Fibroblast of skin of back (primary cell): ENCODE measurements at places on chromosomes 2 and 18.

DNA sequence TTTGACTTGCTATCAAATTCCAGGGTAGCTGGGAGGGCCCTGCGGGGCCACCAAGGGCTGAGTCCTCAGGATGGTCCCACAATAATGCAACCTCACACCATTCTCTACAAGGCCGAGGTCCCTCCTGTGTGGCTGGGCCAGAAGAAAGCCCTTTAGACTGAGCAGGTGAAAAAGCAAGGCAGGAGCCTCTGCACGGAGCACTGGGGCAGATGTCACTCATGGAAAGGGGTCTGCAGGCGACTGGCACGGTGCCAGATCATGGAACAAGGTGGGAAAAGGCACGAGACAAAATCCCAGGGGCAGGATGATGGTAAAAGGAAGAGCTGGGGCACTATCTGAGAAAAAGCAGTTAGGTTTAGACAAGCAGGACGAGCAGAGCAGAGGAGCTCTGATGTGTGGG, 16.1 kb downstream of the HJURP start:
- no peak for DNase-seq

- DNase-seq = no peak
Observed at GRCh38 chr2:239781454-239781853, 243.7 kb downstream of the NDUFA10 start.

DNA sequence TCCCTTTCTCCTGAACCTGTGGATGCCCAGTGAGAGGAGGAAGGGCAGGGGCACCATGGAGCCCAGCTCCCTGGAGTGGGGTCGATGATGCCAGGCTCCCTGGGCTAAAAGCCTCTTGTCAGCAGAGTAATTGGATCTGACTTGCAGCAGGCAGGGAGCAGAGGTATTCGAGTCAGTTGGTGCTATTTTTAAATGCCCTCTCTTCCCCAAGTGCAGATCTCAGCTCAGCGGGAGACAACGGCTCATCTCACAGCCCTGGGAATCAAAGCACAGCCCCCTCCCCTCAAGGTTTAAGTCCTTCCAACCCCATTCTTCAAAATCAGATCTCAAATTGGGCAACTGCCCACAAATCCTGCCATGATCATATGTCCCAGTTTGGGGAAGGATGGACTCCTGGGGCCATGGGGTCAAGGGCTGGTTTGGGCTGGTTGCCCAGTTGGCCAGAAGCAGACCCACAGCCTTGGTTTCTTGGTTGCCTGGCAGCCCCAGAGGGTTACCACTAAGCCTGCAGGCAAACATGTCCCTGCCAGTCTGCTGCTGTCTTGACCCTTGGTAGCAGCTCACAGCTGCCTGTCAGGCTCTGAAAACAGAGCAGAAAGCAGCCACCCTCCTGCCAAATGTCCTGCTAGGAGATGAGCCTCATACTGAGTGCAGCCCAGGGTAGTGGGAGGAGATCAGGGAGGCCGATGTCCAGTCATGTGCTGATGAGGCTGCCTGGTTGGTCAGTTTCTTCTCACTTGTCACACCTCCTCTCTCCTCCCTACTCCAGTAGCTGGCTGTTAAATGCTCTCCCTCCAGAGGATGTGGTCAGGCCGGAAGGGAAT, 244.9 kb downstream of the LOXHD1 start:
- DNase-seq = peak; percentile 49

GRCh38 chr2:172943539-172943938, 132.1 kb upstream of the MAP3K20 start:
- no peak for DNase-seq

DNA sequence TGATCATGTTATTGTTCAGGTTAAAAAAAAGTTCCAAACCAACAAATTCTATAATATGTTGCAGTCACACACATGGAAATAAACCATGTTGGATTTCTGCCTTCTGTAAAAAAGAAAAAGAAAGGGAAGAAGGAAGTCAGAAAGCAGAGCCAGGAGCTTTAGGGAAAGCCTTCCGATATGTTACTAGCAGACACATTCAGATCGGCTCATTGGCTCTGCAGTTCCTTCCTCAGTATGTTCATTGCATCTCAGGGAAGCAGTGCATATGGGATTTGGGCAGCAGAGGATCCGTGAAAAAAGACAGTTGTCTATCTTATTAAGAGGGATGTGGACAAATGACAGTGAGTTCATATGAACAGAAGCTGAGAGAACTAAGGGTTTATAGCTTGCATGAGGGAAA, 68.1 kb downstream of the KIF5C start:
- DNase-seq = no peak

GRCh38 chr2:235950473-235950809, 217.7 kb downstream of the GBX2 start:
- DNase-seq = no peak

DNA sequence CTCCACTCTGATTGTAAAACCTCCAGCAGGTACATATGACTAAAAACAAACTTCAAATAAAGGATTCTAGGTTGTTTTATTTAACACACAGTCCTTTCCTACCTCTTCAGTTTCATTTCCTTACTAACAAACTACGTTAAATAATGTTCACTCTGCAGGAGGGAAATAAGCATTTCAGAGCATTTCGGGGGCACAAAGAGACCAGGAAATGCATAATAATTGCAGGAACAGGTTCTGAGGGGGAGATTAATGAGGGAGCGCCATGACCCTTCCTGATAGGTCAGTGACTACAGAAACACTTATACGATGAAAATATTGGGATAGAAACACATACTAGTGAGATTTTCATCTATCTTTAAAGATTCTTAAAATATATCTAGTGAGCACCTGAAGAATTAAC, 416.6 kb downstream of the NRXN1 start:
- no peak for DNase-seq

DNA sequence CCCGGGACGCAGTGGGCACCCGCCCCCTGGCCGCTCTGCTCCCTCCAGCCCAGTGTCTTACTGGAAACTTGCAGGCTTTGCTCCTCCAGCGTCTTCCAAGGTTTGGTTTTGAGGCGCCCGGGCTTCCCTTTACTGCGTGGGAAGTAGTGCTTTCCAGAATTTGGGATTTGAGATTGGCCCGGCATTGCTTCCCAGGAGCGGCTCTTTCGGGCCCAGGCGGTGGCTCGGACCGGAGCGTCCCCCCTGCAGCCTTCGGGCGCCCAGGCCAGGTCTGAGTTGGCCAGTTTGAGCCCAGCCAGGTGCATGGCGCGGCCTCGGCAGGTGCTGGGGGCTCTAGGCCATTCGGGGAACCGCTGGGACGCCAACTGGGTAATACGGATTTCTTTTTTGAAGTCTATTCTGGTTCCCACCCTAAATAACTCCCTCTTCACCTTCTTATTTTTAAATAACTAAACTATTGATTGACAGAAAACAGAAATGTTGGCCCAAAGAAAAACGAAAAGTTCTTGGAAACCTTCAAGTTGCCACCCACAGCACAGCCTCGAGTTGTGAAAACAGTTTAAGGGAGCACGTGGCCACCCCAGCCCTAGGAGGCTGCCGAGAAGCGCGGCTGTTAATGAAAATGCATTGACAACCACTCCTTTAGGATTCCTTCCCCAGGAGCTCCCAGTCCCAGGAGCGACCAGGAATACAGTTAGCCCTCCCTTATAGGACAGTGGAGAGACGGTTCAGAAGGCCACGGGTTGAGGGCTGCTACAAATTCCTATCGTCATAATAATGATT, 766 bp downstream of the SNTG2 start:
- DNase-seq = no peak

GRCh38 chr2:52710810-52711618, 1056.6 kb upstream of the CHAC2 start:
- DNase-seq = no peak

DNA sequence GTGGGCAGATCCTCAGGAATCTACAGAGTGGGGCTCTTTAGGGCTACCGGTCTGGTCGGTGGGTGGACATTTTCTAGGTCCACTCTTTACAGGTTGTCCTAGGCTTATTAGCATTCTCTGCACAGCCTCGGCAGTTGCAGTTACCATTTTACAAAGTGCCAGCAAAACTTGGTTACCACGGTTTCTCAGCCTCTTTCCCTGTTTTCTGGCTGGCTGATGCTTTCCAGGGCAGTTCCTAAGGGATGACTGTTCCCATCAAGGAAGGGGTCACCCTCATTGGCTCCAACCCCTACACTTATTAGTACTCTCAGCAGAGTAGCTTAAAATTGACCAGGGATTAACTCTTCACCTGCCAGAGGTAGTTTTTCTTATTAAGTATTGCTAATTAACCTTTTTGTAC, 2.0 kb upstream of the AQP4 start:
- no peak for DNase-seq

GRCh38 chr2:97011977-97012569, 25.7 kb upstream of the FAM178B start:
- DNase-seq = peak; percentile 66

DNA sequence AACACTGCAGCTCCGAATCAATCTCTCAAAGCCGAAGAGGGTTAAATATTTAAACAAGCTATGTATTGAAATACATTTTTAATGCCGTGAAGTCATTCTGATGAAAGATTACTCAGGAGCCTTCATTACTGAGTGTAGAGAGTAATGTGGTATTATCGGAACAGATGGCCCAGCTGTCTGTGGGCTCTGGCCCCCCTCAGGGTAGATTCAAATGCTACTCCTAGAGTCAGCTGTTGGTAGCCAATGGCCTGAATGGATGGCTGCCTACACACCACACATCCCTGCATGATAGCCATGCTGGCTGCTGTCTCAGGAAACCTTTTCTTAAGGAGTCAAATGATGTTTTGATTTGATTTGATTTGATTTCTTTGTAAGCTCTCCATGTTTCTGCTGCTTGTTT, 732.3 kb upstream of the CELF4 start:
- no peak for DNase-seq

DNA sequence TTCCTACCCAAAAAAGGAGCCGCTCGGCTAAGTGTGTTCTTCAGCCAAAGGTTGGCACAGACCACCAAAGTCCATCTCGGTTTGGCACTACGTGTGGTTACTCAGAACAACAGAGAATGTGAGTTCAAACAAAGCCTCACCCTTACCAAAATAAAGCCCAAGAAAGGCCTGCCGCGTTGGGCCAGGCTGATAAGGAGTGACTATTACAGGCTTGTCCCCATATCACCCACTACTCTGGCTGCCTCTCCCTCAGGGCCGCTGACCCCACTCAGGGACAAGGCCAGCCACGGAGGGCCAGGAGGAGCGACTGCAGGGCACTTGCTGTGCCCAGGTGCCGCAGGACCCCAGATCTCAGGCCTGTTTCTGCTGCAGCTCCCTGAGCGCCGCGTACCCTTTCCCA, 13.8 kb downstream of the HS1BP3 start:
- DNase-seq = no peak

DNA sequence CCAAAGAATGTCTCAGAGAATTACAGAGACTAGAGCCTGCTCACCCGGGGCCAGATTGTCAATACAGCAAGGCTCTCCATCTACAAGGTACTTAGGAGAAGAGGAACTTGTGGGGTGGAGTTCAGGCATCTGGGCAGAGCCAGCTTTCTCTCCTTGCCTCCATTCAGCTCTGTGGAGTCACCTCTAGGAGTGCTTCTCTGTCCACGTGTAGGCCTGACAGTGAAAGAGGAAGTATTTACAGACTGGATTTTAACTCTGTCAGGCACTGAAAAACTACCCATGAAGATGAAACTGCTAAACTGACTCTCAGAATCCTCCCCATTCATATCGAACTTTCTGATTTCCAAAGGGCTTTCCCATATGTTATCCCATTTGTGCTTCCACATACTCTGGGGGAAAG, 315.6 kb downstream of the SETBP1 start:
- DNase-seq = no peak

DNA sequence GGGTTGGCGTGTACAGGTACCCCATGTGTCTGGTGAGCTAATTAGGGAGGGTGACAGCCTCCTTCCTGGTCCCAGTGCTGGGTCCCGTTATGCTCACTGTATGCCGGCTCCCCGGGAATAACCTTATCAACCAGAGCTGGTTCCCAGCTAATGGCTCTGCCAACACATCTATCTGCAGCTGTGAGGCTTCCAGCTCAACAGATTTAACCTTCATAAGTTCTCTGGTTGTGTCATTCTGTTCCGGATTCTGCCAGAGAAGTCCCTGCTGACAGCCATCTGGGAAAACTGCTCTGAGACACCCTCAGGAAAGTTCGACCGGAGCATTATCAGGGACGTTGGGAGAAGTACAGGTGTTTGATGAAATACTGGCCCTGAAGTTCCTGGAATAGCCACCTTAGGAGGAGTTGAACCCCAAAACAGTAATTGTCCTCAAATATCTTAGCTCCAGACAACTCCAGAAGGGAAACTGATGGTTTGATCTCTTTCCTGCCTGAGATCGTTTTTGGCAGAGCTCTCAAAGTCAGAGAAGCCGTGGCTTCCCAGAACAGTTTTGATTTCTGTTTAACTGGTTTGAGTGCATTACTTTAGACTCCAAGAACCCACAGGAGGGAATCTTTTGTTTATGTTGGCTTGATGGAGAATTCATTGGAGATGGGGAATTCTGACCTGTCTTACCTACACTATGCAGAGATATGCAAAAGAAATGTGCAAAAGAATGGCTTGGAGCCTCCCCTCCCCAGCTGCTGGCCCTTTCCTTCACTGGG, 39.4 kb upstream of the TXNDC2 start:
- DNase-seq = no peak

DNA sequence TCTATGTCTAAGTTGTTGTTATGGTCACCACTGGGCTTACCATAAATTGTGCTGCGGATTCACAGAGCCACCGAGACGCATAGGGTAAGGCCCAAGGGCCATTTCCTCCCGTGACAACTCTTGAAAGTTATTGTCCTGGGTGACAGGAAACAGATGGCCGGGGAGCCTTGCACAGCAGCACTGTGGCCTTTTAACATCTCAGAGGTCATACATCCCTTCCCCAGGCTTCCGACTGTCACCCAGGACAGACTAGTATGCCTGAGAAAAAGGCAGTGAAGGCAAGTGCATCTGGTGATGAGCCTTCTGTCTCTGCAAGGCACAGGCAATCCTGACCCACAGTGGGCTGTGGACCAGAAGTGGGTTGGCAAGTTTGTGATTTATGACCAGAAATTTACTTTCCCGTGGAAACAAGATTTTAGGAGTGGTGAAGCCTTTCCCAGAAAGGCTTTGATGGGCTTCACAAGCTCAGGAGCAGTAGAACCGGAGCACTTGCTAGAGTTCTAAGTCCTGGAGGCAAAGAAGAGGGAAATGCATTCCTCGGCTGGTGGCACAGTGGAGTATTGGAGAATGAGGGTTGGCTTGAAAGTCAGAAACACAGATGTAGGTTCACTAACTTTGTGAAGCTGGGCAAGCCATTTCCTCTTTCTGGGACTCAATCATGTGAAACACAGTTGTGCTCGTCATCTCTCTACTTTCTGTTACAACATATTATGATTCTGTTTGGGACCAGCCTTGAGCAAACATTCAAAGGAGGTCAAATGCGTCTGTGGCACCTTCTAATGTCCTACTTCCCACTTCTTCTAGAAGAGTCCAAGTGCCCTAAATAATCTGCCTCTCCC, 2.0 kb upstream of the CAPN14 start:
- no peak for DNase-seq
